CD4-positive, alpha-beta T cell (primary cell): ENCODE measurements at places on chromosomes 4 and X.

- DNase-seq, result no peak
Observed at GRCh38 chr4:13891544-13891939, 264.0 kb upstream of the BOD1L1 start.

DNA sequence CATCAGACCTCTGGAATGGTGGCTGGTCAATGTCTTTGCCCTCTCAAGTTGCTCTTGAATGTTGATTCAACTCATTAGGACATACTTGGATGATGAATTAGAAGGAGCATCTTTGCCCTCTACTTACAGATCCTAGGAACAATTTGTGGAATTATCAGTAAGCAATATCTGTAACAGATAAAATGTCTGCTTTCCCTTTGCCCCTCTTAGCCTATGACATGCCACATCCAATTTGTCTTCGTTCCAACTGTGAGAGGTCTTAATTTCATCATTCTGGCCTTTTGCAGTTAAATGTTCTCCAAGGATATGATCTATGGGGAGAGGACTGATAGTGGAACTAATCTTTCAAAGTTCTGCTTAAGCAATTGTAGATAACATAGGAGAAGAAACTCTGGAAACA lies 148.3 kb downstream of the PDE5A start:
- DNase-seq, result no peak

DNA sequence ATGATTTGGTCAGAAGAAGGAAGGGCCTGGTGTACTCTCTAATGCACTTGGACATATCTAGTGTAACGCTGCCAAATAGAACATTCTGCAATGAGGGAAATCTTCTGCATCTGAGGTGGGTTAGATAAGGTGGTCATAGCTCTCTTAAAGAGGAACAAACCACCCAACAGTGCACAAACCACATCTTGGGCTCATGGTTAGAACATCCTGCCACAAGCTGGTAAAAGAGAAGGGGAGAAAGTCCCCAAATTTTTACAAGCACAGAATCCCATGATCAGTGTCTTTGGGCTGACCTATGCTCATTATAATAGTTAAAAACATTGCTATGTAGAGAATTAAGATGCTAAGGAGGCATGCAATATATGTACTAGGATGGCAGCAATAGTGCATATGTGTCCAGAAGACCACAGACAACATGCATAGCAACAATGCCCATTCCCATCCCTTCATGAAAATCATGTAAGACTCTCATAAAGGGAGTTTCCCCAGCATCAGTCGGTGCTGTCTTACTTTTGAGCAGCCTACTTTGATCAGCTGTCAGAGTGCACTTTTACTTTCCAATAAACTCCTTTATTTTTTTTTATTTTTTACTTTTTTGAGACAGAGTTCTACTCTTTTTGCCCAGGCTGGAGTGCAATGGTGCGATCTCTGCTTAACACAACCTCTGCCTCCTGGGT lies 99.7 kb upstream of the SLC7A11 start:
- DNase-seq, result peak; percentile 10

DNA sequence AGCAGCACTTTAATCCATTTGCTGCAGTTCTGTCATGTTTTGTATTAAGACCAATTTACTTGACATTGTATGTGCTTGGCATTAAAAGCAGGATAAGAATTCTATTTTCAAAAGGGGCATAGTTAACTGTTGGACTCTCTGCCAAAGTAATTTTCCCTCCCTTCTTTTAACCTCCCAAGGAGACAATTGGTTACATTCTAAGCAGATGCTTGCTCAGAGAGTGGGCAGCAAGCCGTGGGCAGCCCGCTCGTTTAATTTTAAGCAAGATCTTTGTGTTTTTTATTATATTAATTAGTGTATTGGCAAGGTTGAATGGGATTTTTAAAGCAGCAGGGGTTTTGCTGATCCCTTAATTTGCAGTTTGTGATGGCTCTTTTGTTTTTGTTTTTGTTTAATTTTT lies 37.1 kb upstream of the KLHL8 start:
- DNase-seq, result no peak

GRCh38 chr4:158788516-158788915 lies 19.7 kb downstream of the FNIP2 start:
- DNase-seq, result no peak
